ENCODE measurements at places on chromosomes 1 and 21.

DNA sequence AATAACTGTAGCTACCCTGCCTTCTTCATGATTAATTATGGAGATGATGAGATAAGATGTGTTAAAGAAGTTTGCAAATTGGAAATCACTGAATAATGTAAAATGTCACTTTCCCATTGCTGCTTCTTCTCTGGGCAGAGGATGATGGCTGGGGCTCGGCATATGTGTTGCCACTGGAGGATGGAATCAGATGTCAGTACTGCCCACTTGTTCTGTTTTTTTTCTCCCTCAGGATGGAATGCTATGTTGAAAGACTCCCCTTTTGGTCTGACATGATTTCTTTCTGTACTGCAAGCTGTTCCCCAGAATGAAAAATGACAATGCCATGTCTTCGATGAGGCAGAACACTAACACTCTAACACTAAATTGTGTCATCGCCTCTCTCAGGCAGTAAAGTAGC is 373.9 kb upstream of the SPAG17 start:
- no peak for DNase-seq

- DNase-seq = no peak
Observed at GRCh38 chr1:84851839-84852238, 41.2 kb downstream of the LPAR3 start.

GRCh38 chr1:15802234-15802965 is 5.0 kb downstream of the UQCRHL start:
- DNase-seq = no peak

GRCh38 chr1:160166166-160166868 is 14.9 kb downstream of the ATP1A4 start:
- no peak for DNase-seq

DNA sequence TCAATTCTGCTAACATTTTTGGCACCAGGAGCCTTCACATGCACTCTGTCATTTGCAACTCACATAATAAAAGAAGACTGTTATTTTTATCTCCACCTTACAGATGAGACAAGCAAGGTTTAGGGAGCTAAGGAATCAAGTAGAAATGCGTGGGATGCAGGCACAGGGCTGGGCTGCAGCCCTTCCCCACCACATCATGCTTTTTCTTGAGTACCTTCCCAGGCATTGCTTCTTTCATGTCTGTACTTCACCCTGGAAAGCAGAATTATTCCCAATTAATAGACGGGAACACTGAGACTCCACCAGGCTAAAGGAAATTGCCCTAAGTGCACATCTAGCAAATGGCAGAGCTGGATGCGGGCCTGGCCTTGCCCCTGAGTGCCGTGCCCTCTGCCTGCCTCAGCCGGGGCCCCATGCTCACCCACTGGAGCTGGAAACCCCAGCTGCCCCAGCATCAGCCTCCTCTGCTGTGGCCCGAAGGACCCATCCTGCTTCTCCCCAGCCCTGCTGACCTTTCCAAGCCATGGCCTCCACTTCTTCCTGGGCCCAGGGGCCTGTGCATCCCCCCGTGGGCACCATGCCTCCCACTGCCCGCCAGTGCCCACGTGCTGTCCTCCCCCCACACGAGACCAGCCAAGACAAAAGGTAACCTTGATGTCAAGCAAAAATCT is 257.5 kb downstream of the TOMM20 start:
- DNase-seq = no peak

- no peak for DNase-seq
Observed at GRCh38 chr1:181173761-181174447, 85.4 kb downstream of the IER5 start.

Data from CD4-positive, alpha-beta memory T cell (primary cell).